CD4-positive, alpha-beta T cell treated with Interleukin-10 for 1 hour (primary cell): ENCODE measurements at places on chromosomes 12 and 14.

- DNase-seq: no peak
These were observed 118.3 kb downstream of the GALC start for GRCh38 chr14:87874676-87875075.

DNA sequence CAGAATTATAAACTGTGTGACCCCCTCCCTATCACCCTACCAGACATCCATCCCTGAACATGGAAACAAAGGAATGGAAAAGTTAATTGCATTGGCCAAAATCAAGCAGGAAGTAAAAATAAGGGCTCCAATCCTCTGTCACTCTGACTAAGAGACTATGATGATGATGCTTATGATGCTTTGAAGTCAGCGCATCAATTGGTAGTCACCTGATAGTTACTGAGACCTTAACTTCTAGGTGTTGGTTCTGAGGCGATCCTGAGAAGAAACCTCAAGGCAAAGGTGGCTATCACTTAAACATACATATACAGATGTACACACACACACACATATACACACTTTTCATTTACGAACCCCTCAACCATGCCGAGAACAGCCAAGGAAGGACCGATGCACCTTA, 6.6 kb downstream of the ITPR2 start:
- no peak for DNase-seq

DNA sequence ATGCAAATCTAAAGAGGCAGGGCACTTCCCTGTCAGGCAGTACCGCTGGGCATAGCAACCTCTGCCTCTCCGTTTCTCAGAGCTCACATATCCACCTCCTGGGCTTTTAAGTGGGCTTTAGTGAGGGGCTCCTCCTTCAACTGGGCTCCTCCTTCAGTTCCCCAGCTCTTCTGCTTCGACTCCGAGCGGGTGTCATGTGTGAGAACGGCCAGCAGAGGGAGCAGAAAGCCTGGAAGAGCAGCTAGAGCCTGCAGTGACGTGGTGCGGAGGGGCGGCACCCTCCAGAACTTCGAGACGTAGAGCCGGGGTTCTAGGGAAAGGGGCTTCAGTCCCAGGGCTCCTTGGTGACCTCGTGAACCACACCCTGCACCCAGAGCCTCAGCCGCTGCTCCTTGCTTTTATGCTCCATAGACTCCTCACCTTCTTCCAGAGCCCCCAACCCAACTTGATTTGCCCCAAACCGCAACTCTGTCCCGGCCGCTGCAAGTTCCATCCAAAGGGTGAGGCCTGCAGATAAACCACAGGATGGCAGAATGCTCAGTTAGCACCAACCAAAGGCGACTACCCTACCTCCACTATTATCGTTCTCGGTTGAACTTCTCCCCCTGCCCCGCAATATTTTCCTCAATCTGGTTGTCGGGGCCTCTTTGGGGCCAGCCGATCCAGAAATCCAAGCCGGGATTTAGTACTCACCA, 383 bp upstream of the GLI1 start:
- DNase-seq: peak; percentile 96

GRCh38 chr12:68290126-68290525, 36.7 kb upstream of the IL22 start:
- DNase-seq: peak; percentile 57

GRCh38 chr12:116492703-116493324, 66.4 kb upstream of the MAP1LC3B2 start:
- no peak for DNase-seq
